Activated T-cell treated with anti-CD3 and anti-CD28 coated beads, Interleukin-2, amount 50 U/mL, for 72 hours (primary cell): ENCODE measurements at places on chromosomes 12 and 14. TPM values are rescaled to one million over a fixed set of nuclear protein-coding genes. Genes with fewer than 3 reads are reported as not detected.

MMP17 gene
- total RNA-seq: not detected

DNA sequence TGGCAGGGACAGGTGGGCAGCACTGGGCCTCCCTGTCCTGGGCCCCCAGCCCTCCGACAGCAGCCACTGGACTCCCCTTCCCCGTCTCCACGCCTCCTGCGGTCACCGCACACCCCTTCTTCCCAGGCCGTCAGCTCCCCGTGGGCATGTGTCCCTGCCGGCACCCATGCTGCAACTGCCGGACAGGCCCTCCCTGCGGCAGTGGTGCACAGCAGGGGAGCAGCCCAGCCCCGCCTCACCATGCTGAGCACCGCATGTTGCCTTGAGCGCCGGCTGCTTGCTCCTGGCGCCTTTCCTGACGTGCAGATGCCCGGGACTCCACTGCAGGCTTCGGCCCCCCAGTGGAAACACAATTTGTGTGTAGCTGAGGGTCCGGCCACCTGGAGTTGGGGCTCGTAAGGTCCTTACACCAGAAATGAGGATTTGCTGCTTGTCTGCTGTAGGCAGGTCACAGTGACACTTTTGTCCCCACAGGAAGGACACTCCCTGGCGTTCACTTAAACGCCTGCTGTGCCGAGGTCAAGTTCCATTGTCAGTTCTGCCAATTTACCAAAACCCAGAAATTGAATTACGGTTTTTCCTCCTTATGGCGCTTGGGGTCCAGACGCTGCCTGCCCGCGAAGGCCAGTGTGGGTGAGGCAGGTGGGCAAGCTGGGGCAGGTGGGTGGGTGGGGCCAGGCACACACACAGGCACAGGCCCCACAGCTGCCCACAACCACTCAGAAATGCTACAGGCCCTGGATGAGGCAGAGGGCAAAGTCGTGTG, 28.2 kb upstream of the MMP17 start:
- no peak overlapping the region for H3K27ac ChIP-seq
- no peak for DNase-seq
- H3K36me3 ChIP-seq: peaks cover 6% of the 10 kb centered on the region
- H3K4me3 ChIP-seq: no peak overlapping the region

GRCh38 chr14:100476012-100476822, 111.0 kb downstream of the BEGAIN start:
- H3K4me3 ChIP-seq: no peak overlapping the region
- DNase-seq: no peak
- H3K27me3 ChIP-seq: no peaks in the 10 kb centered on the region
- no peak overlapping the region for H3K27ac ChIP-seq
- H3K4me1 ChIP-seq: no peaks in the 10 kb centered on the region
- no peaks in the 10 kb centered on the region for H3K36me3 ChIP-seq

- H3K4me1 ChIP-seq: peaks cover 17% of the 10 kb centered on the region
- DNase-seq: peak; percentile 15
- H3K4me3 ChIP-seq: peak overlapping the region; percentile 47
- H3K27ac ChIP-seq: peak overlapping the region; percentile 82
- H3K36me3 ChIP-seq: no peaks in the 10 kb centered on the region
Observed at GRCh38 chr12:131860472-131861260, 32.5 kb downstream of the MMP17 start.

- no peak overlapping the region for H3K27ac ChIP-seq
- peaks cover 2% of the 10 kb centered on the region for H3K36me3 ChIP-seq
- peaks cover 9% of the 10 kb centered on the region for H3K4me1 ChIP-seq
- H3K4me3 ChIP-seq: no peak overlapping the region
- no peaks in the 10 kb centered on the region for H3K27me3 ChIP-seq
- no peak for DNase-seq
Observed at GRCh38 chr12:870378-870777, 79.1 kb downstream of the RAD52 start.

DNA sequence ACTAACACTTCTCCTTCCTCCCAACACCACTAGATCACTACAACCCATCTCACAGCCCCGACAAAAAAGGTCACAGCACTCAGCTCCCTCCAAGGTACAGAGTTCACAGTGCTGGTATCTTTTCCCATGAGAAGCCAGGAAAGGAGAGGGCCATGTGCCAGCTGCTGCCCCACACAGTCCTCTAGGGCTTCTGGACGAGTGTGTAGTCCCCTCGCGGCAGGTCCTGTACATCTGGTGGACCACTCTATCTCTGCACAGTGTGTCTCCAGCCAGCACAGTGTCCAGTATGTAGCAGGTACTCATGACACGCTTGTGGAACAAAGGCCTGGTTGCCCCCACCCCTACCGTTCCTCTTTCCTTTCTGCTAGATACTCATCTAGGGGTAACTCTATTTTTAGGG, 134.4 kb upstream of the FOXN3 start:
- no peak overlapping the region for H3K27ac ChIP-seq
- no peak for DNase-seq
- H3K36me3 ChIP-seq: no peaks in the 10 kb centered on the region
- peaks cover 56% of the 10 kb centered on the region for H3K4me1 ChIP-seq
- H3K27me3 ChIP-seq: no peaks in the 10 kb centered on the region
